ENCODE measurements at places on chromosomes 16 and 17.

DNA sequence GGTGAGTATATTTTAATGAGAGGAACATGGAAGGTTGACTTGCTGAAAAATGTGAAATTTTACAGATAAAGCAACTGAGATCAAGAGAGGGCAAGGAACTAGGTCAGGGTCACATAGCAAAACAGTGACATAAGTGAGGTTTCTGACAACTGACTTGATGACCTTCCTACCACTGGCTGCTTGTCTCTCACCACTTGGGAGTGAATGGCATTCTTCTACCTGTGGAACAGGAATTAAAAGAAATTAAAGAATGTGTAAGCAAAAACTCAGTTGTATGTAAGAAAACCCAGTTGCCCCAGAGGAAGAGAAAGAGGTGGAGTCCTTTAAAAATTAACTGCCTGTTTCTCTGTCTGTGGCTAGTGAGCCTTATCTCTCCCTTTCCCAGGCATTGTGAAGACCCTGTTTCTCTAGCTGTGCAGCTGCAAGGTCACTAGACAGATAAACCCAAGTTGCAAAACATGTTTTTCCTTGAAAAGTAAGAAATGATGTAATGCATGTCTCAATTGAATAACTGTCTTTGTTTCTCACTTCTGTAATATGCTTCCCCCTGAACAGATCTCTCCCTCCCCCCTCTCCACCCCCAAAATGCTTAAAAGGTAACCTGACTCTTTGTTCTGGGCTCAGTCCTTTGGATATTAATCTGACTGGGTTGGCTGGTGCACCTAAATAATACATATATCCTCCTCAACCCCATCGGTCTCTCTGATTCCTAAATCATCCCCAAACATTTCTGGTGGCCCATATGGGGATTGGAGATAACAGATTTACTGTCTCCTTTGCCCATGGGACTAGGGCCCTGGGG lies 23.4 kb downstream of the ACSM1 start:
- no peak for DNase-seq

DNA sequence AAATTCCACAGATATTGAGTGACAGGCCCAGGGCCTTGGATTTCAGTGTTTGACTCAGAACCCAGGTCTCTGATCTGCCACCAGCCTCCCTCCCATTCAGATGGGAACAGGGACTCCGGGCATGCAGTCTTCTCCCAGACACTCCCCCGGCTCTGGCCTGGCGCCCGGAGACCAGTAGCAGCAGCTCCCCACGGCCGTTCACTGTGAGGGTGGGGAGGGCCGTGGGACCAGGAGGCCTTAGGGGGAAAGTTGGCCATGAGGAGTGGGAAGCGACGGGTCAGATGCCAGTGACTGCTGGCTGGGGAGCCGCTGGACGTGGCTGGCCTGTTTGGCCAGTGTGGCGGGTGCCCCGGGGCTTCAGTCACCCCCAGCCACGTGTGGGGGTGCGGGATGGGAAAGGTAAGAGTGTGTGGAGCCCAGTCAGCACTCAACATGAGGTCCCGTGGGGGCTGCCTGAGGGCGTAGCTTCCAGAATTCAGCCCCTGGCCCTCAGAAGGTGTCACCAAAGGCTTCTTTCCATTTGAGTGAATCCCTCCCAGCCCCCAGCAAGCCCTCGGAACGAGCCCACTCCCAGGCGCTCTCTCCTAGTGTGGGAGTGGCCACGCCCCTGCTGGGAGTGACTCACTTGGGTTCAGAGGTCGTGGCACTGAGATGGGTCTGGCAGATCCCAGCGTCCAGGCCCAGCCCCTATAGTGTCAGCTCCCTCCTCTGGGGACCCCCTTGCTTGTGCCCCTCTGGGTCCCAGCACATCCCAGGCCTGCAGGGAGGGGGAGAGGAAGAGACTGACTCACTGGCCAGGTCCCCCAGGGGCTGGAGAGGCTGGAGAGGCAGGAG lies 309.4 kb downstream of the SEC14L1 start:
- no peak for DNase-seq

DNA sequence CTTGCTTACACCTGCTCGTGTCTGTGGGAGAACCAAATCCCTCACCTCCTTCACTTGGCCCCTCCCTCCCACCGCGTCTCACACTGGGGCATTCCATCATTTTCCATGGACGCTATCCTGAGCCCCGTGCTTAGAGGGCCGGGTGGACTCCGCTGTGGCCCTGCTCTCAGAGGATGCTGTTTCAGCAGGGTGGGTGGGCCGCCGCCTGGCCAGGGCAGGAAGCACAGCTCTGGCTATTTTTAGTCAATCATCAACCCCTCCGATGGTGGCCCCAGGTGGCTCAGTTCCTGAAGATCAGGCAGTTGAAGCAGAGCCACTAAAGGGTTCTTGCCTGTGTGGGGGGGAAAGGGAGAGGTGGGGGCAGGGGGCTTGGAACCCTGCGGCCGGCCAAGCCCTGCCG lies 230.3 kb downstream of the ENGASE start:
- DNase-seq = no peak

DNA sequence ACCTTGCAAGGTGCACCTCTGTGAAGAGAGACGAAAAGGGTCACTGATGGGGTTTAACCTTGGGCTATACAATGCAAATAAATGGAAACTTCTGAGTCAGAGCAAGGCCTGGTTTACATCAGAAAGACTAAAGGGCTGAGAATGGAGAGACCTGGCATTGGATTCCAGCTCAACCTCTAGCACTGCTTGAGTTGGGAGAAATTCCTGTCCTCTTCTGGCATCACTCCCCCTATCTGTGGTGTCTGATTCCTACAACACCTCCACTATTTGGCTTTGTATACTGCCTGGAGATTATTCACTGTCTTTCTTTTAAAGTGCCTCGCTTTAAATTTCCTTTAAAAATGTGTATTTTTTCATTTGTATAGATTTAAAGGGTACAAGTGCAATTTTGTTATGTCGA lies 68.8 kb downstream of the GPR139 start:
- DNase-seq = no peak

DNA sequence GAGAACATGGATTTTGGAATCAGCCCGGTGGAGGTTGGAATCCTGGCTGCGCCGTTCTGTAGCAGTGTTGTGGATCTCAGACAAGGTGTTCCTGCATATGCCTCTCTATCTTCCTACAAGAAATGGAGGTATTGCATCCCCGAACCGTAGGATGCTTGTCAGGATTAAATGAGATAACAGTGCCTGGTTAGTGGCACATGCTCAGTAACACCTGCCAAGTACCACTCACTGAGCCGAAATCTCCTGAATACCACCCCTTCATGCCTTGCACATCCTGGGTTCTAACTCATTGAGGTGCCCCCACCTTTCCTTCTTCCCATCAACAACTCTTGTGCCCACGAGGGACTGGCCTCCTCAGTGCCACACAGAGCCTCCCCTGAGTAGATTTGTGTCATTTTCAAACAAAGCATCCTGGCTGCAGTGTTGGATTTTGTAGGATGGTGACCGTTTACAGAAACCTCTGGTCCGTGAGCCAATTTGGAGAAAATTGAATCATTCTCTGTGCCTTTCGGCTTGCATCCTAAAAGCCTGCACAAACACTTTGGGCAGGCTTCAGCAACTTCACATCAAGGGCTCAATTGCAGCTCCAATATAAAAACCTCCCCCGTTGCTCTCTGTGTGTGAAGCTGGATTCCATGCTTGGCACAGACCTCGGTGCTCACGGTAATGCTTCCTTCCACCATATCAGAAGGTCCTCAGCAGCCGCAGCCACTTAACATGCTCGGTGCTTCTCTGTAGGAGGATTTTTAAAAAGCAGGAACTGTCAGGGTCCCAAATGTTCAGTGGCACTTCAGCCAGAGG lies 84.2 kb downstream of the WWOX start:
- DNase-seq = no peak

GRCh38 chr16:54313789-54314188 lies 27.2 kb upstream of the IRX3 start:
- DNase-seq = no peak

DNA sequence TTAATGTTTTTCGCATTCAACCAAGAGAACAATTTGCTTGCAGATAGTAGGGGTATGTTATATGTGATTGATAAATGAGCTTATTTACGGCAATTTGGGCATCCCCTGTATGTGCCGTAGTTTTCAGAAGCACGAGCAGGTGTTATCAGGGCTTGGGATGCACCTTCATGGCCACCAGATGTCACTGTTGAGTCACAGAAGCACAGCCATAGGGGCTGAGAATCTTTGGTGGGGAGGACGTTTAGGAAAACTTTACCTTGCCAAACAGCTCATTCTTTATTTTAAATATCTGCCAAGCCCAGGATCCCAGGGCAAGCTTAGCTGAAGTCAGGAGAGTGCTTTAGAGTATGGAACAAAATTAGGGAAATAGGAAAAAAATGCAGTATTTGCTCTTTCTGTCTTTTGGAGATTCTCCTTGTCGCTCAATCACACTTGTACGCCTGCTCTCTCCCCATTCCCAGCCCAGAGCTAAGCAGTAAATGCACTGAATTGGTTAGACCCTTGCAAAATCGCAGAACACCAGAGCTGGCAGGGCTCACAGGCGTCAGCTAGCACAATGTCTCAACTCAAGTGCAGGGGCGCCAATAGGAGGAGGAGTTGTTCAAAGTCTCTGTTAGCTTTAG lies 93.6 kb upstream of the MPHOSPH6 start:
- peak; percentile 19 for DNase-seq
